ENCODE measurements at places on chromosomes 12 and 14. TPM values are rescaled to one million over a fixed set of nuclear protein-coding genes. Genes with fewer than 3 reads are reported as not detected.
A peak's percentile ranks its signal among the peaks of the same experiment; 100 is the strongest.

The GDF11 gene
- 4.1 TPM for polyA plus RNA-seq

The GPR65 gene
- polyA plus RNA-seq: 0.13 TPM

The SLC5A8 gene
- not detected for polyA plus RNA-seq

The RPS6KL1 gene
- polyA plus RNA-seq: 1.5 TPM

The NTS gene
- polyA plus RNA-seq: 2.2 TPM

The FAM90A1 gene
- polyA plus RNA-seq: 0.09 TPM

The MEG3 gene
- polyA plus RNA-seq: not detected

The DPY19L2 gene
- polyA plus RNA-seq: 4.9 TPM

GRCh38 chr12:132006056-132006680, 56.4 kb downstream of the EP400 start:
- DNase-seq: no peak

DNA sequence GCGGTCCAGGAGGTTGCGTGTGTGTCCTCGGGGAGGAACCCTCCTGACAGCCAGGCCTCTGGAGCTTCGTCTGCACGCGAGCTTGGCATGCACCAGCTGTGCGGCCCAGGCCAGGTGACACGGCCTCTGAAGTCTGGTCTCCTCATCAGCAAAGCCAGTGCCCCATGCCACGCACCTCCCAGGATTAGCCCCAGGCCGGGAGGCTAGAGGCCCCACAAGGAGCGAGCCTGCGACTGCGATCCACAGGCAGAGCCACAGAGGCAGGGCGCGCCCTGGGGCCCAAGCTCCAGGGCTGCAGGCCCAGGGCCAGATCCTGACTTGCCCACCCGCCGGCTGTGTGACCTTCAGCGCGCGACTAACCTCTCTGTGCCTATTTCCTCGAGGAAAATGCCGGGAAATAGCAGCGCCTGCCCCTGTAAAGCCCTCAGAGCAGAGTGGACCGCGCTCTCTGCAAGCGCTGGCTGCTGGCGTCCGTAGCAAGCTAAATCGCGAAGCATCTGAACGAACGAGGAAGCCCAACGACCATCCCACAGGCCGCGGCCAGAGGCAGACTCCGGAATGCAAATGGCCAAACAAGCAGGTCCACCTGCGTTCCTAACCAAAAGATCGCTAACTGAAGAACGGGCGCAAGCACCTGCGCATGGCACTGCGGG, 492 bp upstream of the BTBD6 start:
- no peak for DNase-seq

- no peak for DNase-seq
These were observed 34.2 kb downstream of the CCDC88C start for GRCh38 chr14:91383439-91383838.

- no peak for DNase-seq
These were observed 125.3 kb upstream of the PWP1 start for GRCh38 chr12:107560165-107560898.

- DNase-seq: no peak
These were observed 35.8 kb downstream of the RAP1B start for GRCh38 chr12:68646484-68646883.

DNA sequence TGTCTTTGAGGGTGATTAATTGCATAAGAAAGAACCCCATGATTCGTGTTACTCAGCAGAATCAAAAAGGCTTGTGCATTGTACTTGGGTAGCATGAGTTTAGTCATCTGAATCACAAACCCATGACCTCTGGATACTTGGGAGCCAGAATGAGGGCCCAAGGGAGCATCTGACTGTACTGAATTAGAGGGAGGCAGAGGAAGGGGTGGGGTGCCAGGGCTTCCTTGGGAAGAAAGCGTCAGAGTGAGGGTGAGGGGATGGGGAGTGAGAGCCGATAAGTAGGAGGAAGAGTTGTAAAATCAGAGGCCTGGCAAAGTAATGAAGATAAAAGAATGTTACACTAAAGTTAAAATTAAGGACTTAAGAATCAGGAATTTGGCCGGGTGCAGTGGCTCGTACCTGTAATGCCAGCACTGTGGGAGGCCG, 29.8 kb downstream of the GPRC5D start:
- DNase-seq: no peak

DNA sequence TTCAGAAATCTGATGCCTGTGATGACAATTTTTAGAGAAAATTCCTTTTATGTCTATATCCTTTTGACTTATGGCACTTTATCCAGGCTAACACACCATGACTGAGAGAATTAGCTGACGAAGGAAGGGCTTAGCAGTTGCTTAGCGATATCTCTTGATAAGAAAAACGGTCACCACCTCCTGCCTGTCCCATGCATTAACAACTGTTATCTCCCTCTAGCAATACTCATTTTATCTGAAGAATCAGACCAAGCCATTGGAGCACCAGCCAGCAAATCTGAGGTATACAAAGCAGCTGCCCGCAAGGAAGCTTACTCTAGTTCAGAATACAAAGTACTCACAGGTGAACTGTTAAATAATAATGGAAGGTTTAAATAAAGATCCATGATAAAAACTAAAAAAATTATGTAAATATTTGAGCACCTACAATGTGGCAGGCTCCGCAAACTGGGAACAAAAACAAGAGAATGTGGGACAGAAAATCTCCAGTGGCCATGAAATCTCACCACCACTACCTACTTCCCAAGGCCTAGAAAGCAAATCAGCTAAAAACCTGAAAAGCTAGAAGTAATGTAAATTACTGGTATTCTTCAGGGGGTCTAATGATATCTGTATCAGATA, 24.3 kb downstream of the PPM1H start:
- peak; percentile 25 for DNase-seq

DNA sequence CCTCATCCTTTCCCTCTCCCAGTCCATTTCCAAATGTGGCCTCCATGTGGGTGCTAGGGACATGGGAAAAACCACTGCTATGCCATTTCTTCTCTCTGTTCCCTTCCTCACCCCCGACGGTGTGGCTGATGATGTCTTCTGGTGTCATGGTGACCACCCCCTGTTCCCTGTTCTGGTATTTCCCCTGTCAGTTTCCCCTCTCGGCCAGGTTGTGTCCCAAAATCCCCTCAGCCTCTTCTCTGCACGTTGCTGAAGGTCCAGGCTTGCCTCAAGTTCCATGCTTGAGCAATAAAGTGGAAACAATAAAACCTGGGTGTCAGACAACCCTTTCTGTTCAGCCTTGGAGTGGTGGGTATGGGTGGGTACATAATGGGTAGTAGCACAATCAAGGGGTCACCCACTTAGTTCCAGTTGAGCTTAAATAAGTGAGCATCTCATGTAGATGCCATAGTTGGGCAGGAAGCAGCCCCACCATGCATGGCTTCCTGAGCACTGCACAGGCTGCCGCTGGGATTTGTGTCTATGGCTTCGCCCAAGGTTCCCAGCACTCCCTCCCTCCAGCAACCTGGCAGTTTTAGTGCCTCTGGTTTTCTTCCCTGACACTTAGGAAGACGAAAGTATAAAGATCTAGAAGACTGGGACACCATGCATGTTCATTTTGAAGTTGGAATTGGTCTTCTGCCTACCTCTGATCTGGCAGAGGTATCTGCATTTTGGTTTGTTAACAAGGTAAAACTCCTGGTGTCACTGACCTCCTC, 8.7 kb upstream of the ITFG2 start:
- DNase-seq: no peak

DNA sequence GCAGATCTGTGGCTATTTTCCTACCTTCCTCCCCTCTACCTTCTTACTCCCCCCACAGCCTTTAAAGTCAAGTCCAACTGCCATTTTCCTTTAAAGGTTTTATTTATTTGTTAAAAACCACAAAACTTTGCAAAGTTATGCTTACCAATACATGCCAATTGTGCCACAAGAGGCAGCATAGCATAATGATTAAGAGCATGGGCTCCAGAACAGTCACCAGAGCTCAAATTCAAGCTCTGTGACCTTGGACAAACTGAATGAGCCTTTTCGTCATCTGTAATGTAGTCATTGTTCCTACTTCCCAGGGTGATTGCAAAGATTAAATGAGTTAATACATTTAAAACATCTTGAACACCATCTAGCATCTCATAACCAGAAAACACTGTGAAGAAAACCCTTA, 13.0 kb upstream of the FMNL3 start:
- DNase-seq: no peak

- no peak for DNase-seq
These were observed 277.4 kb downstream of the BCL11B start for GRCh38 chr14:98994561-98994960.

DNA sequence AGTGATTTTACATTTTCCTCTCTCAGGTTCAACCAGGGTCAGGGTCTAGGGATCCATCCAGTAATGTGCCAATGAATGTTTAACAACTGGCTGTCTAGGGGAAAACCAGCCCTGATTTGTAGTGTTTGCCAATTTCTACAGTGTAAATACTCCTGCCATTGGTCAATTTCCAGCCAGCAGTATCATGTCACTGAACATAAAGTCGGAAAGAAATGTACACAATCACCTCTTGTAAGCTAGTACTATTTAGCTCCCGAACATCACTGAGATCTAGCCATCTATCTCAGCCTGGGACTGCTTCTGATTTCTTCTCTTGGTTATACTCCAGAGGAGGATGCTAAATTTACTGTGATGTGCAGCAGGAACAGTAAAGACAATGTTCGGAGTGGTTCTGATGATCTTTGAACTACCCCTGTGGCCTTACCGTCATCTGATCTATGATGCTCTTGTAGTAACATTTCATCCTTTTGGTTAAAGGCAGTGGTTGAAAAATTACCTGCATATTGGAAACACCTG, 36.7 kb upstream of the EGLN3 start:
- DNase-seq: no peak

- no peak for DNase-seq
These were observed 31.2 kb upstream of the PLEKHG6 start for GRCh38 chr12:6279256-6279628.

DNA sequence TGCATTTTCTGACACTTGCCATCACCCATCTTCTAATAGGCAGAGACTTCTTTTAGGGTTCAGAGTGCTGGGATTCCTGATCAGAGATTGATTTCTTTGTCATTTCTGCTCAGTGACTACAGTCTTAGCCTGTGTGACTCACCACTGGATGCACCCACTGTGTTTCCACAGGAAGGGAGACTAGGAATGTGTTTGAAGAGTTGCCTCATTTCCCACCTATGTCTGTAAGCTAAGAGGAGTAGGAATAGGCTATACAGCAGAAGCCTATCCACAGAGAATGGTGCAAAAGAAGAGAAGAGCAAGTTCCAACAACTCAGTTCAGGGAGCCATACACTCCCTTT, 60.2 kb upstream of the ACTN1 start:
- no peak for DNase-seq

DNA sequence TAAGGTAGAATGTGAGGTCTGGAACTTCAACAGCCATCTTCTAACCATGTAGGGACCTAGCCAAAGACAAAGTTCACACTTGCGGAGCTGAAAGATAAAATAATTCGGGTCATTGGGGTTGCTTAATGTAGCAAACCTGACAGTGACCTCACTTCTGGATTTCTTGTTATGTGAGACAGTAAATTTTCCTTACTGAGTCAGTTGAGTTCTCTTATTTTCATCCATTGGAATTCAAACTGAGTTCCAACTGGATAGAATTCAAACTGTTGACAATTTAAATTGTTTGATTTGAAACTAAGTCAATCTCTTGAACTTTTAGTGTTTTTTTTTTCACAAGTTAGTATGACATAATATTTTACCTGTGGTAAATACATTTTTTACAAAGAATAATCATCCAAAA, 406.5 kb downstream of the ADAMTS20 start:
- DNase-seq: no peak

DNA sequence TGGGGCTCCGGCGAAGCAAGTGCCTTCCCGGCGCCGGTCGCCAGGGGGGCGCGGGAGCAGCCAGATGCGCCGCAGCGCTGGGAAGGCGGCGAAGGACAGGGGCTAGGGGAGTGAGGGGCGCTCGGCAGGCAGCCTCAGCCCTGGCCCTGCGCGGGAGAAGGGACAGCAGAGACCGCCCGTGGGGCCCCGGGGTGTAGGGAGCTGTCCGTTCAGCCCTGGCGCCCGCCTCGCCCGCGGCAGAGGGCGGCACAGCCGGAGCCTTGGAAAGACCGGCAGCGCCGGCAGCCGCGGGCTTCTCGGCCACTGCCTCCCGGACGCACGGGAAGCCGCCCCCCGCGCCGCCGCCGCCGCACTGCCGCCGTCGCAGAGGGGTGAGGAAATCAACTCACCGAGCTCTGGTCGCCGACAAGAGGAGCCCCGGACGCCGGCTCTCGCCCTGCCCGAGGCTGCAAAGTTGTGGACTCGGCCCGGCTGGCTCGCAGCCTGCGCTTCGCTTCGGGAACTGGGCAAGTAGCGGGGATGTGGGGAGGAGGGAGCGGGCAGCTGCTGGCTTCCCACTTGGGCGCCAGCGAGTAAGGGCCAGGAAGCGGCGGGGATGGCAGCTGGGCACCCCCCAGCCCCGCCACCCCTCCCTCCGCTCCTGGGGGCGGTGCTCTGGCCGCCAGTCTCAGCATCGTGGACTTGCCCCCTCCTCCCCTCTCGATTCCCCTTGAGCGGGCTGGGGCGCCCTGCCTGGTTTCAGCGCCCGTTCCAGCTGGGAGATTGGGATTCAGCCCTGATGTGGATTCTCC, at the start of gene ZDHHC22:
Gene ZDHHC22, minus strand, starts transcription at position 578 of the 791 bp plus-strand sequence. CDS start 2,053 bp downstream, outside the sequence.
- peak; percentile 57 for DNase-seq

- DNase-seq: no peak
These were observed 530.0 kb upstream of the NOVA1 start for GRCh38 chr14:27127838-27128237.

GRCh38 chr12:30696486-30696885, 817 bp upstream of the IPO8 start:
- no peak for DNase-seq
